ENCODE measurements at places on chromosomes 7 and 10.

DNA sequence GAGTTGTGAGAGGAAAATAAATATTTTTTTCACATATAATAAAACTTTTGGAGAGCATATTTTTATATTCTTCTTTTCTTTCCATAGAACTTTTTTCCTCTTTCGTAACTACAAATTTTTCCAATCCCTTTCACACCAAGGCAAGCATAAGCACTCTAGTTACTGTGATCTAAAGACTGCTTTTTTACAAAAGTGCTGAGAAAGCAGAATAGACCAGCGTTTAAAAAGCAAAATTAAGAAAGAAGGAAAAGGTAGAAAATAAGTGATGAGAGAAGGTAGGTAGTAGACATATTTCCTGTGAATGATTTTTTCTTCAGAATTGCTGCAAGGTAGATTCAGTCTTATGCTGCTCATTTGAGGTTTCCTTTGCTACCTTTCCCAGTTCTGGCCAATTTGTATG, 195.5 kb downstream of the MBL2 start:
- DNase-seq: no peak

DNA sequence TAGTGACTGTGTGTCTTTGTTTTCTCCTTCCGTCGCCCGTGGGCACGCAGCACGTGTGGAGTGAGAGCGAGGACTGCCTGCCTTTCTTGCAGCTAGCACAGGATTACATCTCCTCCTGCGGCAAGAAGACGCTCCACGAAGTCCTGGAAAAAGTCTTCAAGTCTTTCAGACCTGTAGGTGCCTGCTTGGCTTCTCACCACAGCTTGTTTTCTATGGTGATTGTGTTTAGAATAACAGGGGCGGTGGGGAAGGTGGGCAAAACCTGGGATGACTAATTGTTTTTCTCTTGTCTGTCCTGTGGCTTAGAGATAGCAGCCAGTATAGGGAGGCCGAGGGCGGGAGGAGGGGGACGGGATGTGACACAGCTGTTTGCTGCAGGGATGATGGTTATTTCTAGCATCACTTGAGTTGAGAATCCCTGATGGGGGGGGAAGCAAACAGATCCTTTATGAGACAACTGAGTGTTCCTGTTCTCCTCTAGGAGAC, 11.4 kb downstream of the MTURN start:
- no peak for DNase-seq

- peak; percentile 76 for DNase-seq
These were observed 19.6 kb downstream of the GIMAP5 start for GRCh38 chr7:150756858-150757257.

DNA sequence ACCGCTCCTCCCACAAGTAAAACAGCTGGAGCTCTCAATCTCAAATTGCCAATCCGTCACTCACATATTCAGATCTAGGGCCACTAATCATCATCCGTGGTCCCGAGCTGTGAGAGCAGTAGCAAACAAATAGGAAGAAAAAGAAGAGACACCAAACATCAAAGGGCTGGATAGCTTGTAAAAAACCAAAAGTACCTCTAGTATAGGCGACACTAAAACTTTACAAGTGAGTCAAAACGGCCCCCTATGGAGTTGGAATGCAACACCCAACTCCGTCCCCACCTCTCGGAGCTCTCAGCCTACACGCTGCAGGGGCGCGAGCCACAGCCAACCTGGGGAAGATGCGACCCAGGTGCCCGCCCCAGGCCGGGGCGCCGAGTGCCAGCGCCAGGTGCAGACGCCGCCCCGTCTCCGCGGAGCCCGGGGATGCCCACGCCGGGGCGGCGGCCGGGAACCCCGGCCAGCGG, 581 bp downstream of the FAM3C start:
- no peak for DNase-seq

Data from suppressor macrophage treated with lipopolysaccharide for 1 hour (primary cell).